ENCODE measurements at places on chromosomes 12 and 14.

- no peak for DNase-seq
Observed at GRCh38 chr14:77086951-77087350, 11.1 kb upstream of the CIPC start.

DNA sequence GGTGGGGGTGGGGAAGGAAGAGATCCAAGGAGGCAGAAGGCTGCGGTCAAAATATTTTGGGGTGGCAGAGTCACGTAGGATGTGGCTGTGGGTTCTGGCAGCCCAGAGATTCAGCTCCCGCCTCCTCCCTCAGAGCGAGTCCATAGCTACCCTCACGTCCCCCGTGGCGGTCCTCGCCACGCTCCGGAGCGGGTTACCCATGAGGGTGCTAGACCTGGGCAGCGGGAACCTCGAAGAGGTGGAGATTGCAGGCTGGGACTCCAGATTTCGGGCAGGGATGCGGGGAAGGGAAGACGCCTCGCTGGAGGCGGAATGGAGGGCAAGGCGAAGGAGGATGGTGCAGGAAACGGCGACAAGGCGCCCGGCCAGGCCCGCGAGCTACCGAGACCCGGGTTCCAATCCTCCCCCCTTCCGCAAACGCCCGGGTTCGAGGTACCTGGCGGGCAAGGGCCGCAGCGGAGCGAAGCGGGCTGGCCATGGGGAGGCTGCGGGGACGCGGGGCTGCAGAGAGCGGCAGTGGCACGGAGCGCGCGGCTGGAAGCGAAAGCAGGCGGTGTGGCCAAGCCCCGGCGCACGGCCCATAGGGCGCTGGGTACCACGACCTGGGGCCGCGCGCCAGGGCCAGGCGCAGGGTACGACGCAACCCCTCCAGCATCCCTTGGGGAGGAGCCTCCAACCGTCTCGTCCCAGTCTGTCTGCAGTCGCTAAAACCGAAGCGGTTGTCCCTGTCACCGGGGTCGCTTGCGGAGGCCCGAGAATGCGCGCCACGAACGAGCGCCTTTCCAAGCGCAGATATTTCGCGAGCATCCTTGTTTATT is 46.2 kb downstream of the BCAT1 start:
- DNase-seq, result no peak

- DNase-seq, result no peak
Observed at GRCh38 chr14:96191841-96192462, 12.7 kb upstream of the BDKRB2 start.

GRCh38 chr12:29743801-29744200 is 39.9 kb downstream of the TMTC1 start:
- no peak for DNase-seq
